ENCODE measurements at places on chromosomes 16 and 17.

- DNase-seq = no peak
- H3K4me1 ChIP-seq = no peaks in the 10 kb centered on the region
- no peak overlapping the region for H3K27ac ChIP-seq
- H3K36me3 ChIP-seq = no peaks in the 10 kb centered on the region
- H3K4me3 ChIP-seq = no peak overlapping the region
Measured at GRCh38 chr17:37671824-37672547, 28.7 kb upstream of the DDX52 start.

- DNase-seq = no peak
- H3K4me3 ChIP-seq = no peak overlapping the region
- H3K27ac ChIP-seq = no peak overlapping the region
- no peaks in the 10 kb centered on the region for H3K4me1 ChIP-seq
- H3K36me3 ChIP-seq = no peaks in the 10 kb centered on the region
Measured at GRCh38 chr17:43416998-43417890, 18.5 kb downstream of the ARL4D start.

DNA sequence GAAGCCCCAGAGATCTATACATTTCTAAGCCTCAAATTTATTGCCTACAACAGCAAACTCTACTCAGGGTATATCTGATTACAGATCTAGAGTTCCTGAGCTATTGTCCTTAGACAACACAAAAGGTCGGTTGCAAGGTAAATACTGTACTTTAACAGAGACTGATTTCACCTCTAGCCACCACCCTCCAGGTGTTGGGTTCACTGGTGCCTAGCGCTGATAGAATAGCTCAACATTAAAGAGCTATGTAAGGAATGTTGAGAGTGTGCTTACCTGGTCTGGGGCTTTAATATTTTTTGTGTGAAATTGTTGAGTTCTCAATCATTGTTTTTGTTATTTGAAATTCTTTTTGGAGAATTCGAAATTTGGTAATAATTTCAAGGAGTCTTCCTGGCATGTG is 277.0 kb upstream of the PSMD7 start:
- H3K27ac ChIP-seq = no peak overlapping the region
- DNase-seq = no peak
- H3K27me3 ChIP-seq = no peaks in the 10 kb centered on the region
- no peaks in the 10 kb centered on the region for H3K4me1 ChIP-seq
- no peaks in the 10 kb centered on the region for H3K36me3 ChIP-seq

DNA sequence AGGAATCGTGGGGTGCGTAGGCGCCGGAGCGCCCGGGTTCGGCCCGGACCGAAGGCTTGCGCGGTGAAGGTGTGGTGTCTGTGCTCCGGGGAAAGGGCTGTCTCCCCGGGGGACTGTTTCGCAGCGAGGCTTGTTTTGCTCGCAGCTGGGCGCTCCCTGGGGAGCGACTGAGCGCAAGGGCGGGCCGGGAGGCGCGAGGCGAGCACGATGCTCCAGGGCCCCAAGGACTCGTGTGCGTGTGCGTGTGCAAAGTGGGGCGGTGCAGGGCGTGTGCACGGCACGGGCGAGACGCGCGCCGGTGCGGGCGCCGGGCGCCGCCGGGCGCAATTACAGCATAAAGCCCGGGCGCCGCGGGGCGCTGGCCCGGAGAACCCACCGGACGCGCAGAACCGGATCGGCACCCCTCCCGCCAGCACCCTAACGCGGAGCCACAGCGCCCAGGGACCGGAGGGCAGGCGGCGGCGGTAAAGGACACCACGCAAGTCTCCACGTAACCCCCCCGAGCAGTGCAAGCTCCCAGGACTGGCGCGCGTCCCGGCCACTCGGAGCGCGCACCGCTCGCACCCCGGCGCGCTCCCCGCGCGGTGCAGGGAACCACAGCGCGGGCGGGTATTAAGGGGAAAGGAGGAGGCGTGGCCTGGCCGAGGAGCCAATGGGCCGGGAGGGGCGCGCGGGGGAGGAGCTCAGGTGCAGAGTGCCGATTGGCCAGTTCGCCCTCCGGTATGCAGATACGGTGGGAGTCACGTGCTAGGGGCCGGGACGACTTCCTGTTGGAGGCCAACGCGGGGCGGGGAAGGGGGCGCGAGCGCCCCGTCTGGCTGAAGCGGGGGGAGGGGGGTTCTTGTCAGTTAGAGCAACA is at the start of gene TNRC6C:
Gene TNRC6C (plus strand): TSS at position 847 of the 859 bp plus-strand sequence. CDS start 45,504 bp downstream, outside the sequence.
- no peaks in the 10 kb centered on the region for H3K27me3 ChIP-seq
- peak within 1 kb of the TSS; percentile 69 for H3K27ac ChIP-seq
- peaks cover 10% of the 10 kb centered on the region for H3K4me1 ChIP-seq
- no peaks in the 10 kb centered on the region for H3K36me3 ChIP-seq
- DNase-seq = peak; percentile 99

GRCh38 chr17:9177212-9177611 is 155.9 kb downstream of the NTN1 start:
- peaks cover 36% of the 10 kb centered on the region for H3K4me1 ChIP-seq
- no peak overlapping the region for H3K27ac ChIP-seq
- no peaks in the 10 kb centered on the region for H3K27me3 ChIP-seq
- no peak for DNase-seq

- no peak overlapping the region for H3K27ac ChIP-seq
- no peak for DNase-seq
- H3K4me1 ChIP-seq = peaks cover 17% of the 10 kb centered on the region
- H3K4me3 ChIP-seq = no peak overlapping the region
- H3K36me3 ChIP-seq = peaks cover 2% of the 10 kb centered on the region
- no peaks in the 10 kb centered on the region for H3K27me3 ChIP-seq
Measured at GRCh38 chr16:4648917-4649316, 24.3 kb downstream of the MGRN1 start.

- no peak overlapping the region for H3K27ac ChIP-seq
- H3K4me1 ChIP-seq = no peaks in the 10 kb centered on the region
- no peak overlapping the region for H3K4me3 ChIP-seq
- no peaks in the 10 kb centered on the region for H3K36me3 ChIP-seq
- no peaks in the 10 kb centered on the region for H3K27me3 ChIP-seq
Measured at GRCh38 chr16:17470182-17470907, 415 bp downstream of the XYLT1 start.

GRCh38 chr16:49348408-49349176 is 25.0 kb upstream of the C16orf78 start:
- H3K27me3 ChIP-seq = no peaks in the 10 kb centered on the region
- H3K4me3 ChIP-seq = no peak overlapping the region
- DNase-seq = no peak

Data from liver (tissue), 10 donors.